ENCODE measurements at places on chromosomes 5 and 9. TPM values are rescaled to one million over a fixed set of nuclear protein-coding genes. Genes with fewer than 3 reads are reported as not detected.

Gene ASTN2
- 3.1 TPM for polyA plus RNA-seq

Gene DMRT3
- polyA plus RNA-seq, result not detected

- H3K4me3 ChIP-seq, result no peak overlapping the region
- peaks cover 2% of the 10 kb centered on the region for H3K27me3 ChIP-seq
- no peak for DNase-seq
These were observed 82.9 kb downstream of the CDO1 start for GRCh38 chr5:115733607-115734006.

- no peak overlapping the region for H3K27ac ChIP-seq
- no peaks in the 10 kb centered on the region for H3K4me1 ChIP-seq
- no peak for DNase-seq
- H3K4me3 ChIP-seq, result no peak overlapping the region
These were observed 9.5 kb upstream of the QSOX2 start for GRCh38 chr9:136255166-136255538.

DNA sequence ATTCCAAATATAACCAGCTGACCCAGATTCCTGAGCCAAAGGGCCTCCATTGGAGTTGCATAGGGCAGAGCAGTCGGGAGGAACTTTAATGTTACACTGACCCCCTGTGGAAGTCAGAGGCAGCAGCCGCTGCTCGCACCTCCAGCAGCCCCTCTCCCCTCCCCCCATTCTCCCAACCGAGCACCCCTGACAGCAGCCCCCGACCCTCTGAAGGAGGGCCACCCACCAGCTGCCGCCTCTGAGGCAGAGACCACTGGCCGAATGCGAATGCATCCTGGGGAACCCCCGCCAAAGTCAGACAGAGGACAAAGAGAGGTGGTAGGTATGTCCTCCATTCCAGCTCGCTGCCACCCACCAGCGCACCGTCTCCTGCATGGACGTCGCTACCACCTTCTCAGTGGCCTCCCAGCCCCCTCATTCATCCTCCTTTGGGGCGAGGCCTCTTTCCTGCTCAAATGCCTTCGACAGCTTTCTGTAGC, 231.0 kb downstream of the CDK5RAP2 start:
- H3K27ac ChIP-seq, result no peak overlapping the region
- no peaks in the 10 kb centered on the region for H3K36me3 ChIP-seq
- no peaks in the 10 kb centered on the region for H3K27me3 ChIP-seq
- no peak overlapping the region for H3K4me3 ChIP-seq

- no peaks in the 10 kb centered on the region for H3K27me3 ChIP-seq
- H3K27ac ChIP-seq, result no peak overlapping the region
- H3K4me3 ChIP-seq, result no peak overlapping the region
- DNase-seq, result no peak
These were observed 68.1 kb downstream of the FBN2 start for GRCh38 chr5:128469912-128470311.

DNA sequence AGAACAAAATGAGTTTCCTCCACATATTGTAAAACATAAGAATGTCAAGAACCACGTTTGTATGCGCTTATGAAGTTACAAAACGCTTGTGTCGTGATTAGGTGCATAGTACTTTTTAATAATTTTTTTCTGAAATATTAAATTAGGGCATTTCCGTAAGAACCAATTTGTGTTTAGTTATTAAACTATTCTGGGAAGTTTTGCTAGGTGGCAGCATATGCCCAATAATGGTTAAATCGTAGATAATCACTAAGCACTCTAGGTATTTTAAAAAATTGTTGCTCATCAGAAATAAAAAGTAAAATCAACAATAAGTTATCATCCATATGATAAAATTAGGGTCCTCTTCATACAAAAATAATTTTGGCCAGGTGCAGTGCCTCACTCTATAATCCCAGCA, 5.4 kb downstream of the SRFBP1 start:
- no peak for DNase-seq
- no peaks in the 10 kb centered on the region for H3K36me3 ChIP-seq
- no peak overlapping the region for H3K4me3 ChIP-seq
- H3K4me1 ChIP-seq, result peaks cover 16% of the 10 kb centered on the region

Data from stomach (tissue), 19 donors.